Activated CD4-positive, alpha-beta memory T cell treated with anti-CD3 and anti-CD28 coated beads, Interleukin-2, amount 10 ng/mL, durations not matched to agents 7 days and 5 days (primary cell): ENCODE measurements at places on chromosomes 13 and 19. TPM values are rescaled to one million over a fixed set of nuclear protein-coding genes. Genes with fewer than 3 reads are reported as not detected.

DNA sequence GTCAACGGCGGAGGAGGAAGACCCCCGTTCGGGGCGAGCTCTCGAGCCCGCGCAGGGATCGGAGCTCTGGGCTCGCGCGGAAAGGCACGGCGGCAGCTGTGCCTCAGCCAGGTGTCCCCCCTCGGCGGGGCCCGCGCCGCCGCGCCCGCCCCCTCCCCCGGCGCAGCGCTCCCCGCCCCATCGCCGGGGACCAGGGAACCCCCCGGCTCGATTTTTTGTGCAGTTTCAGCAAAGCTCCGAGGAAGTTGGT lies 110.0 kb downstream of the KCNRG start:
- H3K27me3 ChIP-seq = peaks cover 30% of the 10 kb centered on the region
- H3K4me3 ChIP-seq = peak overlapping the region; percentile 84
- no peak for DNase-seq
- peaks cover 25% of the 10 kb centered on the region for H3K36me3 ChIP-seq

DNA sequence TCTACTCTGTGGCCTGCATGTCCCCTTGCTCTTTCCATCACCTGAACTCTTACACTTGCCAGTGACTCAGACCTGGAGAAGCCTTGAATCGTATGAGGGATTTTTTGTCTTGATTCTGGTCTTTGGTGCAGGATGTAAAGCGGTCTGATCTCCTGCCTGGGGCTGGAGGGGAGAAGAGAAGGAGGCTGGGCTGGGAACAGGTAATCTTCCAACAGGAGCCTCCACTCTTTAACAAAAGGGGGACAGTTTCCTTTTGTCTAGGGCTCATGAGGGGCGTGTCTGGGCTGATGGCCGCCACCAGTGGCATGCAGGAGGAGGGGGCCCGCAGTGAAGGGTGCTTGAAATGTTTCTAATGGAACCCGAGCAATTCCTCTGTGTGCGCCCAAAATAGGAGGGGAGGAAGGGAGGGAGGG lies 24.7 kb downstream of the NFIX start:
- no peak for DNase-seq
- H3K27me3 ChIP-seq = peaks cover 68% of the 10 kb centered on the region
- H3K4me3 ChIP-seq = no peak overlapping the region
- no peaks in the 10 kb centered on the region for H3K36me3 ChIP-seq
- peaks cover 18% of the 10 kb centered on the region for H3K4me1 ChIP-seq

- peaks cover 27% of the 10 kb centered on the region for H3K4me1 ChIP-seq
- H3K27ac ChIP-seq = no peak overlapping the region
- H3K36me3 ChIP-seq = peaks cover 3% of the 10 kb centered on the region
- H3K27me3 ChIP-seq = peaks cover 6% of the 10 kb centered on the region
- no peak for DNase-seq
These were observed 20.2 kb downstream of the CHAMP1 start for GRCh38 chr13:114334305-114335053.

DNA sequence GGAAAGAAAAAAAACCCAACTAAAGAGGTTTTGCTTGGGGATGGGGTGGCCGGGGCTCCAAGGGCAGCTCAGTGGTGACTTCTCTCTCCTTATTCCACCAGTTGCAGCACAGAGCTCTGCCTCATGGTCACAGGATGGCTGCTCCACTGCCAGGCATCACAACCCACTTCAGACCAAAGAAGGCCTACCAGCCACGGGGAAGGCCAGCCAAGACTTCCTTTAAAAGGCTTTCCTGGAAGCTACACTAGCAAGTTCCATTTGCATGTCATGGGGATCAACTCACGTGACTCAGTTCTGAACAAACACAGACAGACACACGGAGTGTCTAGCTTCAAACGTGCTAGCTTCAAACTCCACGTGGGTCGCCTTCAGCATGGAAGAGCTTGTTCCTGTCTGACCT lies 13.2 kb upstream of the EIF3G start:
- H3K36me3 ChIP-seq = peaks cover 51% of the 10 kb centered on the region
- no peaks in the 10 kb centered on the region for H3K27me3 ChIP-seq
- no peaks in the 10 kb centered on the region for H3K4me1 ChIP-seq
- no peak for DNase-seq
- peak overlapping the region; percentile 62 for H3K27ac ChIP-seq

GRCh38 chr13:73168953-73169401 lies 110.2 kb downstream of the KLF5 start:
- no peaks in the 10 kb centered on the region for H3K36me3 ChIP-seq
- DNase-seq = no peak
- H3K27me3 ChIP-seq = no peaks in the 10 kb centered on the region
- no peaks in the 10 kb centered on the region for H3K4me1 ChIP-seq

- no peak overlapping the region for H3K4me3 ChIP-seq
- no peak overlapping the region for H3K27ac ChIP-seq
- H3K36me3 ChIP-seq = peaks cover 21% of the 10 kb centered on the region
These were observed 81.7 kb downstream of the KLF12 start for GRCh38 chr13:74052402-74052928.

DNA sequence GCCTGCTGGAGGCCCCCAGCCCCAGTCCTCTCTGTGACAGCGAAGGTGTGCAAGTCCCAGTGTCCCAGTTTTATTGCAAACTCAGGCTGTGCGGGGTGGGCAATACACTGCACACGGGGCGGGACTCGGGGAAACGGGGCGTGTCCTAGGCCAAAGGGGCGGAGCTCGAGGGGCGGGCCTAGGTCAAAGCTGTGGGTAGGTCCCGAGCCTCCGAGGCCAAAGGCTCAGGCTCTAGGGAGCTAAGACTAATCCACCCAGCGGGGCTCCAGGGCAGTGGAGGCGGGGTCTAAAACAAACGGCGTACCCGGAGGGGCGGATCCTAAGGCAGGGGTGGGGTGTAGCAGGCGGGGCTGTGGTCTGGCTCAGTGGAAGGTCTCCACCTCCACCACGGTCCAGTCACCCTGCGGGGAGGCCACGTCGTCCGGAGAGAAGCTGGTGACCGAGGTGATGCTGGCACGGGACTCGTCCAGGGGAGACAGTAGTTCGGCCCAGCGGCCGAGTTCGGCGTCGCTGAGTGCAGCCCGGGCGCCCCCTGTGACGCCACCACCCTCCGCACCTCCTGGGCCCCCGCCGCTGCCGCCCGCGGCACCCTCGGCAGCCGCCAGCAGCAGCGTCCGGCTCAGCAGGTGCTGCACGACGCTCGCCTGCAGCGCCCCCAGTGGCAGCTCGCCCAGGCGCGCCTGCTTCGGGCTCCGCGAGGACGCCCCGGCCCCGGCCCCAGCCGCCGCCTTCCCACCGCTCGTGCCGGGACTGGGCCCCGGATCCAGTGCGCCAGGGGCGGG lies 5.3 kb downstream of the PRR36 start:
- H3K27me3 ChIP-seq = peaks cover 50% of the 10 kb centered on the region
- no peaks in the 10 kb centered on the region for H3K36me3 ChIP-seq
- peaks cover 44% of the 10 kb centered on the region for H3K4me1 ChIP-seq
- H3K27ac ChIP-seq = no peak overlapping the region

- peaks cover 3% of the 10 kb centered on the region for H3K36me3 ChIP-seq
- no peak overlapping the region for H3K4me3 ChIP-seq
- no peak for DNase-seq
- H3K27ac ChIP-seq = no peak overlapping the region
These were observed 526 bp downstream of the NFIX start for GRCh38 chr19:12995596-12996405.

DNA sequence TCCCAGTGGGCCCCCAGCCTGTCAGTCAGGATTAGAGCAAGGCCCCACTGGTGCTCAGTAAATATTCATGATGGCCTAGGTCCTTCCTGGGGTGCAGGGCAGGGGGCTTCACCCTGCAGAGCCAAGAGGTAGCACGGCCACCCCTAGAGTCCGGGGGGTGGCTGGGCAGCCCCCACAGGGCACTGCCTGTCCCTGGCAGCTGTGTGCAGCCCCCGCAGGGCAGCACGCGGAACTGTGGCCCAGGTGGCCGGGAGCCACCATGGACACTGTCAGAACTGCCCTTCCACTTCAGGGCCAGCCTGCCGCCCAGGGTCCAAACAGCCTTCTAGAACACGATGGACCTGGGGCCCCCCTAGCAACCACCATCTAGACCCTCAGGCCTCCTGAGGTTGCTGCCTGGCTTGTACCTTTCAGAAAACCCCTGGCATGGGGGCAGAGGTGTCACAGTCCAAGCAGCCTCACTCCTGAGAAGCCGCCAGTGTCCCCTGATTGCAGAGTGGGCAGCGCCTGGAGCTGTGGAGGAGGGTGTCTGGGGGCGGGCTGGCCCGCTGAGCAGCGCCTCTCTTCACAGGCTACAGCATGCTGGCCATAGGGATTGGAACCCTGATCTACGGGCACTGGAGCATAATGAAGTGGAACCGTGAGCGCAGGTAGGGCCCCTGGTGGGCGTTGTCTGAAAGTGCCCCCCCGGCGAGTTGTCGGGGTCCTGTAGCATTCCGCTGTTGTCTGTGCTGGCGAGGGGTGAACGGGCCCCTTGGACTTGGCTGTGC lies 2.9 kb upstream of the YJEFN3 start:
- H3K27ac ChIP-seq = no peak overlapping the region
- no peak overlapping the region for H3K4me3 ChIP-seq

DNA sequence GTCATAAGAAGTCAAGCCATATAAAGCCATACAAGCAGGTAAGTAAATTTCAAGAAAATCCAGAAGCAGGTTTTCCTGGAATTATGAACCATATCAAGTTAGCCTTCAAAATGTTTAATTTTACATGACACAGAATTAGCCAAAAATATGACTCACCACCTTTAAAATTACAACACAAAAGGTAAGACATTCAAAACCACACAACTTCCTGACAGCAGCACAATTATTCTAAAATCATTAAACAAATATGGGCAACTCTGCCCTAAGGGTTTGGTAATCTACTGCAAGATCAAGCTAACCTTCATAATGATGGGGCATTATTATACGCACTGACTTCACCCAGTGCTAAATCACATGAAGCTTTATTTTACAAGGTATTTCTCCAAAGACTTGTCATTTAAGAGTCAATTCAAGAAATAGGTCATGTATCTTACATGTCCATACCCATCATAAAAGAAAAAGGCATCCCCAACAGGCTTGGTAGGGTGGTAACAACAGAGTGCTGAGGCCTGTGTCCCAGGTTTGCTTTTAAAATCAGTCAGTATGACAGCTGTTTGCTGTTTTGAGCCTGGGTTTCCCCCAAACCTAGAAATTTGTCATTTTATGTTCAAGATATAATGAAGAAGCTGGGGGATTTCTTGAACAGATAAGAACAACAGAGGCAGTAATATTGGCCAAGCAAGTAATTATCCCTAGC lies 15.2 kb downstream of the RCBTB1 start:
- peak overlapping the region; percentile 72 for H3K27ac ChIP-seq
- peaks cover 26% of the 10 kb centered on the region for H3K36me3 ChIP-seq
- H3K4me1 ChIP-seq = peaks cover 35% of the 10 kb centered on the region
- H3K4me3 ChIP-seq = no peak overlapping the region

- DNase-seq = no peak
- no peaks in the 10 kb centered on the region for H3K27me3 ChIP-seq
- H3K4me3 ChIP-seq = no peak overlapping the region
- H3K27ac ChIP-seq = peak overlapping the region; percentile 55
These were observed 29.1 kb downstream of the BRD4 start for GRCh38 chr19:15303105-15303780.

DNA sequence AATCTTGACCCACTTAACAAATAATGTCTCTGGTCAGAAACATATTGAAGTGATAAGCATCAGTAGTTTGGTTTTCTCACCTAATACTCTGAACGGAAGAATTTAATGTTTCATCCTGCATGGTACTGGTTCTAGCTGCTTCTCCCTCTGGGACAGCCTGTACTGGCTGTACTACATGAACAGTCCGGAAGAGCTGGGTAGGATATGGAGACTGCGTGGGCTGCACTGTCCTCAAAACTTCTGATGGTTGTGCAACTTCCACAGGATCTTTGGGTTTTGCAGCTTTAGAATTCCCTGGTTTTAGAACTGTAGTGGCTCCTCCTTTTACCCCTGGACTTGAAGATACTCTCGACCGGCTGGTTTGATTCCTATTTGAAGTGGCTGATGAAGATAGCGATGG lies 78.3 kb downstream of the ELF1 start:
- no peak overlapping the region for H3K27ac ChIP-seq
- no peak for DNase-seq
- no peaks in the 10 kb centered on the region for H3K27me3 ChIP-seq
- H3K4me3 ChIP-seq = no peak overlapping the region
- peaks cover 74% of the 10 kb centered on the region for H3K36me3 ChIP-seq

GRCh38 chr13:82344867-82345266 lies 1537.4 kb downstream of the SLITRK1 start:
- no peaks in the 10 kb centered on the region for H3K27me3 ChIP-seq
- no peak overlapping the region for H3K27ac ChIP-seq
- no peak overlapping the region for H3K4me3 ChIP-seq
- no peaks in the 10 kb centered on the region for H3K4me1 ChIP-seq

DNA sequence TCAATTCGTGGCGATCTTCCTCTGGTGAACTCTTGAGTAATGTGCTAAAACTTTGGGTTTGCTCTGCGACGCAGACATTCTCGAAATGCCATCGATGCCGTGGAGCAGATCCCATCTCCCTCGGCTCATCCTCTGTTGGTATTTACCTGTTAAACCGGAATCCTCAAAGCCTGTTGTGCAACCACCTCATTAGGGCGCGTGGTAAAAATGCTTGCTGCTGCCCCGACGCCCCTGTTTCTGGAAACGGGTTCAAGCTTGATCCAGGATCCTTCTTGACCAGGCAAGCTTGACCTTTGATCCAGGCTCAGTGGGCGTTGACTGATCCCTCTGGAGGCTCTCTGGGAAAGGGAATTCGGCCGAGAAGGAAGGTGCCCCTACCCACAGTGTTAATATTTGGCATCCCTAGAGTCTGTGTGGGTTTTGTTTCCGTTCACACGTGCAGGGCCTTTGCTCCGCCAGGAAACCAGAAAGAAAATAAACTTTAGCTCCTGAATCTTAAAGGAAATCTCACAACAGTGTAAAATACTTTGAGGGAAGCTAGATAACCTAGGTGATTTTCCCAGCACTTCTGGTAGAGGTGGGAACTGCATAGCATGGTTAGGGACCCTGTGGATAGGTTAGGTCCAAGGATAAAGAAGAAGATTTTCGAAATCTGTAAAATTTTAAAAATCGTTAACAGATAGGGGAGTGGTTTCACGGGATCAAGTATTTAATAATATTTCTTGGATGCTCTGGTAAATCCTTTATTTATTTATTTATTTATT lies 1.1 kb downstream of the LSM14A start:
- peak overlapping the region; percentile 98 for H3K27ac ChIP-seq

- H3K27ac ChIP-seq = no peak overlapping the region
- peaks cover 33% of the 10 kb centered on the region for H3K27me3 ChIP-seq
- no peak for DNase-seq
- H3K36me3 ChIP-seq = no peaks in the 10 kb centered on the region
- no peaks in the 10 kb centered on the region for H3K4me1 ChIP-seq
These were observed 18.2 kb downstream of the GSX1 start for GRCh38 chr13:27810461-27810860.

DNA sequence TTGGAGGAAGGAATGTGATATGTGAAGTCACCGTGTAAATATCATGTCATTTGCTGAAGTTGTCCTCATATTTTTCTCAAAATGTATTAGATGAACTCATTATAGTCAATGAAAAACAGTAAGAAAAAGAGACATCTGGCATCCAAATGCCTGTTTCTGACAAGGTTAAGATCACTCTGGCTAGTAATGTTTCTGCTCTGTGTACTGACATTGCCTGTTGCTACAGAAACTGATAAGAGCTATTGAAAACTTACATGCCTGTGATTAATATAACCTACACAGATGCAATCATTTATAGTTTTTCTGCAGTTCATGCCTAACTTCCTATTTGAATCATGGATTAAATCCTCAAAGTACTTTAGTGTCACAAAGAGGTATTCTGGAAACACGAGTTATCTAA lies 249.8 kb downstream of the NBEA start:
- H3K27me3 ChIP-seq = no peaks in the 10 kb centered on the region
- no peak overlapping the region for H3K4me3 ChIP-seq
- H3K27ac ChIP-seq = no peak overlapping the region
- no peak for DNase-seq
- no peaks in the 10 kb centered on the region for H3K4me1 ChIP-seq
- H3K36me3 ChIP-seq = no peaks in the 10 kb centered on the region

The KCTD4 gene
- not detected for total RNA-seq

The DAND5 gene
- total RNA-seq = 0.13 TPM

The B3GNT8 gene
- total RNA-seq = 4.3 TPM

The IGFL3 gene
- not detected for total RNA-seq

The SHANK1 gene
- total RNA-seq = not detected

The ATP1A3 gene
- total RNA-seq = 1.2 TPM

The CNMD gene
- total RNA-seq = not detected
